ENCODE measurements at places on chromosomes 1 and 21.

DNA sequence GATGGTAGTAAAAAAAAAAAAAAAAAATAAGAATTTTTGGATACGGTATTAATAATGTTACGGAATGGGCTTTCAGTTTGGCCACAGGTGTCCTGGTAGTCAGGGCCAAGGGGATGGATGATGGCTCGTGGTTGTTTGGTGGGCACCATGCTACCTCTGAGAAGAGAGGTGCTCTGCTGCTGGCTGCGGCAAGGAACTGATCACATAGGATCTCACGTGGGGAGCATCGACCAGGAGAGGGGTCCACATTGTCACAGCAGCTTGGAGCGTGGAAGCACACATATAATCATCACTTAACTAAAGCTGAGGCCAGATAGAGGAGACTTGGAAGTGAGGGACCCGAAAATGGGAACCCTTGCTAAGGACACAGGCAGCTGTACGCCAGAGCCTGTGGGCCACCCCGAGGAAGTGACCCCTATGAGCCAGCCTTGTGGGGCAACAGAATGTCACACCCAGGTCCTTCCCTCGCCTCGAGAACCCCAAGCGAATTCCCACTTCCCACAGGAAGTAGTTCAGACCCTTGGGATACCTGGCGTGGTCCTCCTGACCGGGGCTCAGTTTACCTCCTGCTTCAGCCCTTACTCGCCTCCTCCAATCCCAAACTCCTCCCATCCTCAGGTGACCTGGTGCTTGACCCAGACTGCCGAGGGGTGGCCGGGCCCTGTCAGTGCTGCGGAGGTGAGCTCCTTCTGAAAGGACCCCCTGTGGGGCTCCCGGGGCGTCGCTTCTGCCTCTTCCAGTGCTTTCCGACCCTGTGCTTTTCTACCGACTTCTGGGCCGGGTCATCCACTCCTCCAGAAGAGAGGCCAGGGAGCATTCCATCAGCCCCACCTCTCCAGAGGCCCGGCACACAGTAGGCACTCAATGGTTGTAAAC lies 222.0 kb downstream of the CAMTA1 start:
- no peak for DNase-seq

GRCh38 chr1:64841330-64842065 lies 96.6 kb downstream of the RAVER2 start:
- DNase-seq, result no peak

DNA sequence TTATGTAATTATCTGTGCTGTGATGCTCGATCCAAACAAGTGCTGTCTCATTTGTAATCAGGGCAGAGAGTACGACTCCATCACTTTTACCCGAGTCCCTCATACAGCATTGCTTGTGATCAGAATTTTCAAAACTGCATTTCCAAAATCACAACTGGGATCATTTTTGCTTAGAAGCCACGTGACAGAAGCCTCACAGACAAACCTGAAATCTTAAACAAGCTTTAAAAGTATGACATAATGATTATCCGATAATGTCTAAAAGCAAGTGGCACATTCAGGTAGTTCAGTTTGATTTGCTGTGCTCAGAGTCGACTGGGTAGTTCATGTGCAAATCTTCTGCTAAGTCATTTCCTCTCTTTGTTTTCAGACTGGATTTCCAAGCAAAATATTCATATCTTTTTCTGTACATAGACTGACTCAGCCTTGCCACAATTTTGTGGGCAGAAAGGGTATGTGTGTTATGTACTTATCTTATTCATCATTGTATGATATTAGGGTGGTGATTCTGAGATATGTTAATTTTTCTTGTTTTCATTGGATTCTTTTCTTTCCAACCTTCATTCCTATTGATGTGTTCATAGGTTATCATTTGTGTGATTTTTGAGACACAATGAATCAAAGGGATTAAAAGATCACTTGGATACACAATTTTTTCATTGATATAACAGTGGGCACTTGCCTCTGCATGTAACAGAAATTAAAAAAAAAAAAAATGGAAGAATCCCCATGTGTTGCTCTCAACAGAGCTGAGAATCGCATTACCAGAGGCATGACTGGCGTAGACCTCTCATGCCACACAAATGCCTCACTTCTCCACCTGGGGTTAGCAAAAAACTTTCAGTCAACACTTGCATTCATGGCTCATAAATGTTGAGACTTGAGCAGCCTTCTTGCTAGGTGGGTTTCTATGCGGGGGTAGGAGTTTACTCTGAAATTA lies 355.7 kb downstream of the LTN1 start:
- DNase-seq, result no peak

GRCh38 chr21:18522181-18522972 lies 118.8 kb upstream of the TMPRSS15 start:
- DNase-seq, result no peak

DNA sequence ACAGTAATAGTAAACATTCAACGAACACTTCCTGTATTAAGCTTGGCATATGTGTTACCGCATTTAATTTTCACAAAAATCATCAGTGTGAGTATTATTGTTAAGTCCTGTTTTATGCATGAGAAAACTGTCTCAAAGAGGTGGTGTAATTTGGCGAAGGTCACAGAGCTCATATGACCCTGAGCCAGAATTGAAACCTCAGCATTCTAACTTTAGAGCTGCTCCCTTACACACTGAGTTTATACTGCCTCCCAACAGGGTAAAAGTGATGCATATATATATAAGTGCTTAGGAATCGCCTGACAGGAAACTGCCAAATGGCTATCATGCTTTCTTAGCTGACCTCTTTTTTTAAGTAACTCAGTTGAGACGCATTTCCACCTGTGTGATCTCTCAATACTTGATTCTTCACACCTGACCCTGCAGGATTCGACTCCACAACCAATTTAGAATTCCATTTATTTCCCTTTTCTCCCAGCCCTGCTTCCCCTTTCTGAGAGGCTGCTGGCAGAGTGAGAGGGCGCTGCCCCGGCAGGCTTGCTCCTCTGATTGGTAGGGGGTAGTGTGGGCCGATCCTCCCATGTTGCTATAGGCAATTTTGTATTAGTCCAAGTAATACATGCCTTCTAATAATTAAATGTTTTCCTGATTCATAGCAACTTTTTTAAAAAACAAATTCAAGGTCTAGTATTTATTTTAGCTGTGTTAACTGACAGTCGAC lies 40.5 kb downstream of the ZBTB40 start:
- no peak for DNase-seq

DNA sequence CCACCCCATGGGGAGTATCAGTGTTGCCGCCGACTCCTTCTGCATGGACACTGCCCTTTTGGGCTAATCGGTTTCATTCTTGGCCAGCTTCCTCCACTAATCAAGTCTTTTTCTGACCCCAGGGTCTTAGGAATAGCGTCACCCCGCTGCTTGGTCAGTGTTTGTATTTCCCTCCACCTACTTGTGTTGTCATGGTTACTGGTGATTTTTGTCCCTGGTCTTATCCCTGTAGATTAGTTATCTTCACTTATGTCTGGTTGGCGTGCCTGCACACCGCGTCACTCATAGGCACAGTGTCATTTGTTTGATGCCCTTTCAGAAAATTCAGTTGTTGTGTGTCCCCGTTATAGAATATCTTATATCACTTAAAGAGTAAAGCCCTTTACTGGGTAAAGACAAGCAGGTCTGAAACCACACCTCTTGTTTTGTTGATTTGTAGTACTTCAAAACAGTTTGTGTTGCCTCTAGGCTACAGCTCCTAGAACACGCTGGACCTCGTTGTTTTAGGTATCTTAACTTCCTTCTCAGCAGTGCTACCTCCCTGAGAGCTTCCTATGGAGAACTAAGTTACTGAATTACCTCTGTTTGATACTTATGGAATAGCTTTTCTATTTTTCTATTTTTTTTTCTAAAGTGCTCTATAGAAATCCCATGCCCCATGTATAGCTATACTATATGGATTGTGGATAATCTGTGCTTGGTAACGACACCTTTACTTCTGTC lies 868 bp downstream of the PPP1R12B start:
- peak; percentile 65 for DNase-seq

- DNase-seq, result no peak
Measured at GRCh38 chr1:222995236-222995580, 147.8 kb downstream of the TLR5 start.

DNA sequence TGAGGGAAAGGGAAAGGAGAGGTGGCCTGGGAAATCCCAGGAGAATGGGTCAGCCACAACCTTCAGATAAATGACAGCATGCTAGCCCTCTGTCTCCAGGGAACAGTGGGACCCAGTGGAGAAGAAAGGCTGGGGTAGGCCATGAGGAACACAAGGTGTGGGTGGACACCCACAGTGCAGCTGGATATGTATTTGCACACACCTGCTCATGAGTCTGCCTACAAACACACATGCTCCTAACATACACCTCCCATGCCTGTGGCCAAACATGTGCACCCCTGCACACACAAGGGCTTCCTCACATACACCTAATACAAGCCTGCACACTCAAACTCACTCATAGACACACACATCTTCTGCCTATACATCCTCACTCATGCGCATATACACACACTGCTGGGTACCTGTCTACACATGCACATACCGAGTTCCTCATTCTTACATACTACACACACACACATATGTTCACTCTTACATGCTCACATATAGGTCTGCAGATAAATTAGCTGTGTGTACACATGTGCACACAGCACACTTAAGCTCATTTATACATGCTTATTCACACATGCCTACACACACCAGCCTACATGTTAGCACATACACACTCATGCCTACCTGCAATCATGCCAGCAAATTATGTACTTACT lies 3.6 kb downstream of the C1orf216 start:
- no peak for DNase-seq

GRCh38 chr1:233459470-233459945 lies 132.0 kb downstream of the MAP3K21 start:
- DNase-seq, result no peak

- DNase-seq, result no peak
Measured at GRCh38 chr1:23720256-23720995, 22.8 kb upstream of the ELOA start.

Data from right atrium auricular region (tissue), 2 donors.